ENCODE measurements at places on chromosomes 6 and 20.

GRCh38 chr6:72406517-72406916 lies 215.3 kb upstream of the KCNQ5 start:
- no peaks in the 10 kb centered on the region for H3K27me3 ChIP-seq
- H3K4me1 ChIP-seq, result no peaks in the 10 kb centered on the region
- no peak overlapping the region for H3K27ac ChIP-seq
- DNase-seq, result no peak
- H3K4me3 ChIP-seq, result no peak overlapping the region

- no peaks in the 10 kb centered on the region for H3K4me1 ChIP-seq
- no peaks in the 10 kb centered on the region for H3K27me3 ChIP-seq
- H3K27ac ChIP-seq, result no peak overlapping the region
- DNase-seq, result no peak
- H3K4me3 ChIP-seq, result no peak overlapping the region
Measured at GRCh38 chr6:159201336-159201735, 32.1 kb downstream of the FNDC1 start.

DNA sequence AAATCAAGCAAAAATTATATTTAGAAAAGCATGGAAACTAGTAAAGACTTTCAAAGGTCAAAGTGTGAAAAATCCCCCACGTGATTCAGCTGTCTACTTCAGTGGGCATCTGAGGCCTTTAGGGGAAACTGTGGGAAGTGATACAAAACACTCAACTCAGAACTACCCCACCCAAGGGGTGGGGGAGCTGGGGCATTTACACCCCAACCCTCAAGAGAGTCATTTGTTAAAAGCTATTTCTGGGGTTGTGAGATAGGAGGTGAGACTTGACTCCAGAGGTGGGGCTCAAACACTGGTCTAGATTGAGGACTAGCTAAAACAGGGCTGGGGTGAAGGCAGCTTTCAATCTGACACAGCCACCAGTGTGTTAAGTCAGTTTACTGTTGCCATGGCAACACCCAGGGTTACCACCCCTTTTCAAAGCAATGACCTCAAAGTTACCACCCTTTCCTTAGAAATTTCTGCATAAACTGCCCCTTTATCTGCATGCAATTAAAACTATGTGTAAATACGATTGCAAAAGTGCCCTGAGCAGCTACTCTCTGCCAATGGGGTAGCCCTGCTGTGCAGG lies 9.9 kb upstream of the GTSF1L start:
- no peaks in the 10 kb centered on the region for H3K4me1 ChIP-seq
- peak; percentile 94 for DNase-seq
- no peaks in the 10 kb centered on the region for H3K36me3 ChIP-seq
- H3K4me3 ChIP-seq, result no peak overlapping the region

GRCh38 chr6:7827142-7827541 lies 83.4 kb downstream of the TXNDC5 start:
- no peak overlapping the region for H3K27ac ChIP-seq
- H3K27me3 ChIP-seq, result no peaks in the 10 kb centered on the region
- no peak for DNase-seq
- H3K4me3 ChIP-seq, result no peak overlapping the region
- H3K36me3 ChIP-seq, result no peaks in the 10 kb centered on the region

- no peaks in the 10 kb centered on the region for H3K36me3 ChIP-seq
- peak; percentile 73 for DNase-seq
- no peaks in the 10 kb centered on the region for H3K4me1 ChIP-seq
- H3K27ac ChIP-seq, result no peak overlapping the region
Measured at GRCh38 chr6:5135788-5136376, 50.7 kb downstream of the PPP1R3G start.

DNA sequence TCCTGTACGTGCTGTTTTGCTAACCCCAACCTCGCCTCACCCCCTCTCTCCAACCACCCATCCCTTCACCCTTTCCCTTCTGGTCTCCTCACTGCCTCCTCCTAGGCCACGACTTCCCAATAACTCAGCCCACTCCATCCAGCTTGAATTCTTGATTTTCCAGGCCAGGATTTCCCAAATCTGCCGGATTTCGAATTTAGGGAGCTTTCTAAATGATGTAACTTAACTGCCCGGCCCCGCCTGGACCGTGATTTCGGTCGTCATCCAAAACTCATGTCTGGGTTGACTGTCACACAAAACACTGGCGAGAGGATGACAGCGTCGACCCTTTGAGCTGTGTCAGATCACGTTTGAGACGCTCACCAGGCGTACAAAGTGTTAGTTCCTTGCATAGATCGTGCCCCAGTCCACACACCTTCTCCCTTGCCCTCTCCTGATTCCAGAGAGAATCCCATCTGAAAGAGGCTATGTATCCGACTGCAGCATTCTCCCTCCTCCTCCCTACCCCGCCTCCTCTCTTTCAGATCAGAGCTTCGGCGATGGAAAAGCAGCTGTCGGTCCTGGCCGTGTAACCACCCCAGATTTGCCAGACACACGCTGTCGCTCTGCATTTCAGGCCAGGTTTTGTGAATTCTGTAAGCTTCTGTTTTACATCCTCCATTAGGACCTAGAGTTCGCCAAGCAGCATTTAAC lies 168.2 kb downstream of the GPX5 start:
- no peak overlapping the region for H3K27ac ChIP-seq
- no peaks in the 10 kb centered on the region for H3K27me3 ChIP-seq
- peaks cover 3% of the 10 kb centered on the region for H3K4me1 ChIP-seq
- no peaks in the 10 kb centered on the region for H3K36me3 ChIP-seq
- peak overlapping the region; percentile 9 for H3K4me3 ChIP-seq

DNA sequence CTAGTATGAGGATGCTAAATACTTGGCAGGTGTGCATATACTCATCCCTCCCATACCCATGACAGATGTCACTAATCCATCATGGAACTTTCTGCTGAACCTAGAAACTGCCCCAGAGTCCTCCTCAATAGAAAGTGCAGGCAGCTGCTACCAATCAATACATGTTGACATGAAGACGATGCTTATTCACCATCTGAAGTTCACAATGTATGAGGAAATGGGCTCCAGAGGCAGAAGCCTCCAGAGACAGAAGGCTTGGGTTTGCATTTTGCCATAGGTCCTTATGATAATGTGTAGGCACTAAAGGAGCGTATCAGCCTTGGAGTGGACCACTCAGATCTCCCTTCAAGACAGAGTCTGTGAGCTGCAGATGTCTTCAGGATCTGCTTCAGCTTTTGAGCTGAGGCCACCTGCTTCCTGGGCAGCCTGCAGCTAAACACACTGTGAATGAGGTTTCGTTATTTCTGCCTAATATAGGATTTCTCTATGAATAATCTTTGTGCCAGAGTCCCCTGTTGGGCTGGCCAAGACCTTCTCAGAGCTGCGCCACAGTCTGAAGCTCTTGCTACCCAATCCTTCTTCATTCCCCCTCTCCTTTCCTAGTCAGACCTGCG lies 7.5 kb upstream of the KIAA1755 start:
- H3K4me3 ChIP-seq, result no peak overlapping the region
- H3K4me1 ChIP-seq, result no peaks in the 10 kb centered on the region
- H3K36me3 ChIP-seq, result no peaks in the 10 kb centered on the region
- H3K27me3 ChIP-seq, result no peaks in the 10 kb centered on the region

- no peak for DNase-seq
- no peak overlapping the region for H3K27ac ChIP-seq
- H3K4me1 ChIP-seq, result no peaks in the 10 kb centered on the region
- H3K4me3 ChIP-seq, result no peak overlapping the region
- no peaks in the 10 kb centered on the region for H3K36me3 ChIP-seq
Measured at GRCh38 chr20:4490045-4490444, 231.7 kb upstream of the PRND start.

- no peaks in the 10 kb centered on the region for H3K36me3 ChIP-seq
- no peak overlapping the region for H3K27ac ChIP-seq
- no peaks in the 10 kb centered on the region for H3K27me3 ChIP-seq
- peak; percentile 12 for DNase-seq
- no peaks in the 10 kb centered on the region for H3K4me1 ChIP-seq
Measured at GRCh38 chr6:30037182-30037788, 23.8 kb upstream of the POLR1H start.

DNA sequence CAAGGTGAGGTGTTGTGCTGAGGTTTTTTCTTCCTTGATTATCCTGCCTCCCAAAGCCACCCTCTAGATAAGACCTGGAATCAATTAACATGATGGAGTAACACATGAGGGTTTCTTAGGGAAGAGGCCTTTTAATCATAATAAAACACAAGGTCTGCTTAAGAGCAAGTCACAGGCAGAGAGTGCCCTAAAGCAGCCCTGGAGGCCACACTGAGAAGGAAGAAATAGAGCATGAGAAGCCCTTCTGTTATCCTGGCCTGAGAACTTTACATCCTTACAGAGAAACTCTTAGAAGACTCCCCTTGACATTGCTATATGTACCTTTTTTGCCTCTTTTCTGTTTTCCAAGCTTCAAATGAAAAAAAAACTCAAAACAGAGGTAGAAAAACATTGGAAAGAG lies 132.3 kb downstream of the CEP57L1 start:
- H3K27me3 ChIP-seq, result no peaks in the 10 kb centered on the region
- H3K4me1 ChIP-seq, result no peaks in the 10 kb centered on the region
- H3K27ac ChIP-seq, result no peak overlapping the region
- DNase-seq, result no peak

DNA sequence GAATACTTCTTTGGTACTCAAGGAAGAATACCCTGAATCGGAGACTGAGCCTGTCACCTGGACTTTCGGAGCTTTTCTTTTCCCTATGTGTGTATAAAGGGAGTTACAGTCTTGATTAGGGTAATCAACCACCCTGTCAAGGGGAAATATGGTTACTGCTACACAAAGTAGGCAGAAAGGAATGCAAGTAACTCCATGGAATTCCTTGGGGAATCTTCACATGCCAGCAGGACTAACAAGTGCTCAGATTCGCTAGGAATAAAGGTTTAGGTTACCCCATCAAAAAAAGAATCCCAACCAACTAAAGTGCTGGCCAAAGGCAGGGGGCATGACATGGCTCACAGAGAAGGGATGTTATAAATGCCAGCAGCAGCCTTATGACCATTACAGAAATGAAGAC lies 10.4 kb downstream of the KCNS1 start:
- no peak overlapping the region for H3K27ac ChIP-seq
- no peaks in the 10 kb centered on the region for H3K36me3 ChIP-seq
- H3K4me3 ChIP-seq, result no peak overlapping the region
- DNase-seq, result peak; percentile 35
- no peaks in the 10 kb centered on the region for H3K4me1 ChIP-seq
- no peaks in the 10 kb centered on the region for H3K27me3 ChIP-seq

- no peak overlapping the region for H3K27ac ChIP-seq
- no peaks in the 10 kb centered on the region for H3K27me3 ChIP-seq
- H3K36me3 ChIP-seq, result no peaks in the 10 kb centered on the region
- no peak overlapping the region for H3K4me3 ChIP-seq
Measured at GRCh38 chr6:92427453-92427852, 991.9 kb downstream of the EPHA7 start.

- no peak overlapping the region for H3K4me3 ChIP-seq
- H3K27ac ChIP-seq, result no peak overlapping the region
- no peaks in the 10 kb centered on the region for H3K27me3 ChIP-seq
- no peaks in the 10 kb centered on the region for H3K4me1 ChIP-seq
Measured at GRCh38 chr20:58626051-58626450, 25.0 kb upstream of the STX16 start.

DNA sequence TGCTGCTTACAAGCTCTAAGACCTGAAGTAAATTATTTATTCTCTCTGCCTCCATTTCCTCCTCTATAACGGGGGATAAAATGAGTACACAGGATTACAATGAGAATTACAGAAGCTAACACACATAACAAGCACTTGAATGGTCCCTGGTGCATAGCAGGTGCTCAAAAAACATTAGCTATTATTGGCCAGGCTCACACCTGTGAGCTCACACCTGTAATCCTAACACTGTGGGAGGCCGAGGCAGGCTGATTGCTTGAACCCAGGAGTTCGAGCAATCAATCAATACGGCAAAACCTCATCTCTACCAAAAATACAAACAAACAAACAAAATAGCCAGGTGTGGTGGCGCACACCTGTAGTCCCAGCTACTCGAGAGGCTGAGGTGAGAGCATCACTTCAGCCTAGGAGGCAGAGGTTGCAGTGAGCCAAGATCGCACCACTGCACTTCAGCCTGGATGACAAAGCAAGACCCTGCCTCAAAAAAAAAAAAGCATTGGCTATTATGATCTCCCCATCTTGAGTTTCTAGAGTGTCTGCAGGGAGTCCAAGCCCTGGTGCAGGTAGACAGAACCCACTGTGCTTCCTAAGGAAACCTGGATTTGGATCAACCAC lies 68.1 kb downstream of the PREX1 start:
- H3K36me3 ChIP-seq, result no peaks in the 10 kb centered on the region
- peaks cover 3% of the 10 kb centered on the region for H3K4me1 ChIP-seq
- H3K27me3 ChIP-seq, result no peaks in the 10 kb centered on the region

Measured in mesendoderm (in vitro differentiated cells).